Right kidney (tissue), 9 donors: ENCODE measurements at places on chromosomes 3 and 15.

- no peak for DNase-seq
Measured at GRCh38 chr15:79015416-79015815, 70.6 kb upstream of the CTSH start.

GRCh38 chr15:98650417-98651035 is 2.2 kb downstream of the IGF1R start:
- peak; percentile 81 for DNase-seq

GRCh38 chr3:31760654-31761053 is 220.4 kb downstream of the OSBPL10 start:
- DNase-seq: no peak

GRCh38 chr3:34995796-34996430 is 643.4 kb upstream of the ARPP21 start:
- no peak for DNase-seq

DNA sequence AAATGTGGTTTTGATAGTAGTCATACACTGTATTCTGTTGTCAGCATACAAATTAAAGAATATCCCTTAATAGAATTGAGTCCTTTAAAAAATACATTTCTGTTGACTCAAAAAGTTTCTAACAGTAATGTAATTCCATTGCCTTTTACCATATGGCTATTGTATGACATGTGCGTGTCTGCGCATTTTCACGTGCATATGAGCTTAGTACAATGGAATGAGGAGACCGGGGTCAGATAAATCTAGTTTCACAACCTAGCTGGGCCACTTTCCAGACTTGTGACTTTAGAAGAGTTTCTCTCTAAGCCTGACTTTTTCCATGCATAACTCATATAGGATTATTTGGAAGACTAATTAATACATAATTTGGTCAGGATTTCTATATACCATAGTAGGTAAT is 38.7 kb downstream of the ZBTB38 start:
- DNase-seq: no peak

DNA sequence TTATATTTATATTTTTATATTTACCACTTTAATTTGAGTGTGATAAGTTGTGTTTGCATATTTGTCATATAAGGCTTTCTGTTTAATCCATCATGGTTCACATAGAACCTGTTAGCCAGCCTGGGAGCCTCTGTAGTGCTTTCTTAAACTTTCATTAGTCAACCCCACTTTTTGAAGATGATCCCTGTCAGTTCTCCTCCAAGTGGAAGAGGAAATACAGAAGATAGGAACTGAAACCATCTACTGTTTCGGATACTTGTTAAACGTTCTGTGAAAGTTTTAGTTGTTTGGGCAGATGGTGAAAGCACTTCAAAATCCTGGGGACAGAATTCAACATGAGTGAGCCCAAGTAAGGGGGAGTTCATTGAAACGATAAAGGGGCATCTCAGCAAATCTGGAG is 4.6 kb upstream of the SAMMSON start:
- no peak for DNase-seq

GRCh38 chr15:40306371-40306770 is 1.4 kb downstream of the PLCB2 start:
- no peak for DNase-seq

- no peak for DNase-seq
Measured at GRCh38 chr3:161443921-161444693, 52.5 kb upstream of the OTOL1 start.

- no peak for DNase-seq
Measured at GRCh38 chr3:193996641-193997089, 139.3 kb upstream of the HES1 start.

DNA sequence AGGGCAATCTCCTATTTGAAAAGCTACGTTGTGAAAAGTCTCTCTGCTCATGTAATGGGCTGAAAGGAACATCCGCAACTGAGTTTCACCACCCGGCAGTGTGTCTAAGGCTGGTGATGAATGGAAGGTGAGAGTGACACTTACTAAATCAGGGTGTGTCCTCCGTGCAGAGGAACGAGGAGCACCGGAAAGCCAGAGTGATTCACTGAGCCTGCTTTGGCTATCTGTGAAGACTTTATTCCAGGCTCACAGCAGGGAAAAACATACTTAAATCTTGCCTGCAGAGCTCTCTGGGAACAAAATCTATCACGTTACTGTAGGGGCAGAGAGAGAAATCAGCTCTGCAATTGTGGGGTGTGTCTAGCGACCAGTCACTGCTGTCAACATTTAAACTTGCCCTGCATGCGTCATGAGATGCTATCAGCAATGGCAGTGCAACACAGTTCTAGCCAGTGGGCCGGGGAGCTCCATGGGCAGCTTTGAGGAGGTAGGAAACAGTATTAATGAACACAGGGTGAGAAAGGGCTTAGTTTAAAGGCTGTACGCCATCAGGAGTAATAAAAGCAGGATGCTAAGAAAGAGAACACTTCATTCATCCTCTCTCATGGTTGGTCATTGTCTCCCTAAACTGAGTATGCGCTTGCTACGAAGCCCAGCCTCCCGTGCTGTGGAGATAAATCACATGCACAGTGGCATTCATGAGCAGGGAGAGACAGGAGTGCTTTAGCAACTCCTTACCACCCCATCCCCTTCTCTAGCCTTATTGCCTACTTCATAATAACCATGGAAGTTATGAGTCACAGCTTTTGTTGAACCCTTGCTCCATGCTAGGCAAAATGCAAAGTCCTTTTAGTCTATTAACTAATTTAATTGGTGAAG is 542.7 kb upstream of the ADAMTS9 start:
- DNase-seq: no peak

DNA sequence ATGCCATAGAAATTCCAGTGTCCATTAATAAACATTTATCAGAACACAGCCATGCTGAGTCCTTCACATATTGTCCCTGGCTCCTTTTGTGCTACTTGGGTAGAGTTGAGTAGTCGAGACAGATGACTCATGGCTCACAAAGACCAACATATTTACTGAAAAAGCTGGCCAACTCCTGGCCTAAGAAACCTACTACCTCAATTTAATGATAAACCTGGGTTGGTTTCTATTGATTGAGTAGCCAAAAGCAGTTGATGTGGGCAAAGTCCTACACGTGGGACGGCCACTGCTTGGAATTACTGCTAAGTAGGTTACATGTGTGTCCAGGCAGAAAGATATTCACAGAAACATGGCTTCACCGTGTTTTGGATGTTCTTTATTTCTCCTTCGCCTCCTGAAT is 402.2 kb downstream of the NR2F2 start:
- no peak for DNase-seq
